ENCODE measurements at places on chromosomes 16 and 17. TPM values are rescaled to one million over a fixed set of nuclear protein-coding genes. Genes with fewer than 3 reads are reported as not detected.

- DNase-seq = no peak
Observed at GRCh38 chr16:23865853-23866252, 30.1 kb downstream of the PRKCB start.

- DNase-seq = peak; percentile 34
Observed at GRCh38 chr17:49742166-49742638, 21.7 kb downstream of the FAM117A start.

DNA sequence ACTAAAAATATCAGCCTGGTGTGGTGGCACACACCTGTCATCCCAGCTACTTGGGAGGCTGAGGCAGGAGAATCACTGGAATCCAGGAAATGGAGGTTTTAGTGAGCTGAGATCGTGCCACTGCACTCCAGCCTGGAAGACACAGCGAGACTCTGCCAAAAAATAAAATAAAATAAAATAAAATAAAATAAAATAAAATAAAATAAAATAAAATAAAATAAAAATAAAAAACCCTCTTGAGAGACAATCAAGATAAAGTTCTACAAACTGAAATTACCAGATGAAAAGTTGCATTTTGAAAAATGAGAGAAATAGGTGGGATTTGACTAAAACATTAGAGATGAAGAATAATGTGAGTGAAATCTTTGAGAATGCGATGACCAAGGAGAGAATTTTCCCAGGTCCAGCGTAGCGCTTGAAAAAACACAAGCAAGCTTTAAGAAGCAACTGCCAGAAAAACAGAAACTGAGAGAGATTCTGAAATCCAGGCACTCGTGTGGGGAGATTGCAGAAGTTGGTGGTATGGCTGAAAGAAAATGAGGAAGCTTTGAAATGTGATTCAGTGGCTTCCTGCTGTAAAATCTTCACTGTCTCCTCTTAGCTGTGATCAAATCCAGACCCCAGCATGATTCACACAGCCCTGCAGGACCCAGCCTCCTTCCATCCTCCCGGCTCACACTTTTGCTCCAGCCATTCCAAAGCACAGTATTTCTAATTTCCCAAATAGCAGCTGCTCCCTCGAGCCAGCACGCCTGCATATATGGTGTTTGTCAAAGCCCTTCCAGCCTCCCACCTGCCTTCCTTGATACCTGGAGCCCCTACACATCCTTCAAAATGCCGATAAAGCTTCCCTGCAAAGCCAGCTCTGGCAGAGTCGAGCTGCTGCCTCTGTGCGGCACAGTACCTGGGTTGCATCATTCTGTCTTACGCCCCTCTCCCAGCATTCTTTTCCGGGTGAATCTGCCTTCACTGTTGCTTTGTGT lies 8.2 kb upstream of the CD300E start:
- peak; percentile 31 for DNase-seq

- no peak for DNase-seq
Observed at GRCh38 chr16:17718495-17718894, 247.7 kb upstream of the XYLT1 start.

GRCh38 chr17:13027246-13027645 lies 9.4 kb upstream of the ELAC2 start:
- DNase-seq = no peak

- DNase-seq = no peak
Observed at GRCh38 chr17:17118399-17118798, 76.1 kb downstream of the MPRIP start.

DNA sequence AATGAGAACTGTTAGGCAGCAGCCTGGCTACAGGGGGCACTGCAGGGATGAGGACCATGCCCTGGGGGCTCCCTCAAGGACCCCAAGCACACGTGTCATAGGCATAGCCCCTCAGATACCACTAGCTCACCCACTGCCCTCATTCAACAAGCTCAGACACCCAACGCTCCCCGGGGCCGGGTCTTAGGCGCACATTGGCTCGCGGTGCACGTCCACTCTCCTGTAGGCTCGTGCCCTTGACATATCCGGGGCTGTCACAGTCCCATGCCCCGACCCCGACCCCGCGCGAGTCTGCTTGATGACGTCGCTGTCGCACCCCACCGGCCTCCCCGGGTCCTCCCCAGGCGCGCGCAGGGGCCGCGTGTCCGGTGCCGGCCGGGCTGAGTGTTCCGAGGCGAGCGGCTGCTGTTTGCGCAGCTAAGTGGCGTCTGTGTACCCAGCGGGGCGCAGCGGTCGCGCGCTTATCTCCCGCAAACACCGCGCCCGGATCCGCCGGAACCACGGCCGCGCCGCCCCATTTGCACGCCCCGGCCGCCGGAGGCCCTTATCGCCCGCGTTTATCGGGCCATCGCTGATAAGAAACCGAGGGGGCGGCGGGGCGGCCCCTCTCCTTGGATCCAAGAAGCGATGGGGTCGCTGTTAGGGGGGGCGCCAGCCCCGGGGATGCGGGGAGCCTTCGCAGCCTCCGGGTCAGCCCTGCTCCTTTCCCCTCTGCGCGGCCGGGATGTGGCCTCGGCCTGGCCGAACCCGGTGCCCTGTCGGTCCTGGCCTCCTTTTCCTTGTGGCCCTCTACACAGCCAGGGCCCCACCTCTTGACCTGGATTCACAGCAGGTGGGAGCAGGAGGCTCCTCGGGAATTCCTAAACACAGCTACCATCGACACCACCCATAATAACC lies 20.7 kb upstream of the NAGS start:
- DNase-seq = no peak

- no peak for DNase-seq
Observed at GRCh38 chr17:47902039-47902744, 6.2 kb downstream of the SP2 start.

- DNase-seq = no peak
Observed at GRCh38 chr16:63185235-63185780, 1149.1 kb upstream of the CDH8 start.

- no peak for DNase-seq
Observed at GRCh38 chr16:143047-143446, 4.6 kb upstream of the NPRL3 start.

DNA sequence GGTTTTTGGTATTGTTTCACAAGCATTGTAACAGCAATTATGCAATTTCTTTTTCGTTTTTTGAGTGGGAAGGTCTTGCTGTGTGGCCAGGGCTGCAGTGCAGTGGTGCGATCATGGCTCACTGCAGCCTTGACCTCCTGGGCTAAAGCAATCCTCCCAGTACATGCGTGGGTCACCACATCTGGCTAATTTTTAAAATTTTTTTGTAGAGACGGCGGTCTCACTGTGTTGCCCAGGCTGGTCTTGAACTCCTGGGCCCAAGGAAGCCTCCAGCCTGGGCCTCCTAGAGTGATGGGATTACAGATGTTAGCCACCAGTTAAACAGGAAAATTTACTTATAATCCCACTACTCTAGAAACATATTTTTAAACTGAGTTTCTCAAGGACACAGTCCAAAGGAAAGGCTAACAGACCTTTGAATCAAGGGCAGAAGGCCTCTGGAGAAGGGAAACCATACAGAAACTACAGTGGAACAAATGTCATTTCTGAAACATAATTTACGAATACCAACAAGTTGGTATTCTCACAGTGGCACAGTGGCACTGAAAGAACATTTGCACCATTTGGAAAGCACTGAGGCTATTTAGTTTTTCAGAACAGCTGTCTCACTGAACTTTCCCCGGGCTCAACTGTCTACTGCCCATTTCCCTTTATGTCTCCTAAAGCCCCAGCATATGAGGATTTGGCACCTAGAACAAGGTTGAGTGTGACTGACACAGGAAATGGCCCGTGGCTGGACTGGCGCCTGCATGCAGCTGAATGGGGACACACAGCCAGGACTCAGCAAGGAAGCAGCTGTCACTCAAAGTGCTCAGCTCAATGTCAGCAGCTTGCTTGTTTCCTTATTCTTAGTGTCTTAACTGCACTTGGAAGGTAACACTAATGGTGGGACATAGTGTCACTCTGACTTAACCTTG lies 2.8 kb upstream of the PRKAR1A start:
- no peak for DNase-seq

DNA sequence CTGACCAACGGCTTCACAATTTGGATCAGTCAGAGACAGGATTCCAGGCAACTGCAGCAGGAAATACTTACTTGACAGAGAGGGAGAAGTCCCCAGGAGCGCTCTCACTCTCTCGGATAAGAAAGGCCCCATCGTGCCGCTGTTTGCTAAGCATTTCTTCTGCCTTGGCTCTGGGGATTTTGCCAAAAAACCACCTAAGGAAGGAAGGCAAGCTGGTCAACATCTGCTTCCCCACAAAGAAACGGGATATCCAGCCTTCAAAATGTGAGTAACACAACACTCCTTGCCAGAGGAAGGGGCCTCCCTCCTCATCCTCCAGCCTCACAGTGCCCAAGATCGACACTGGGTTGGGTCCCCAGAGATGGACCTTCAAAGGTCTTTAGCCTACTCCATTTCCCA lies 36.6 kb upstream of the SLC25A19 start:
- peak; percentile 81 for DNase-seq

DNA sequence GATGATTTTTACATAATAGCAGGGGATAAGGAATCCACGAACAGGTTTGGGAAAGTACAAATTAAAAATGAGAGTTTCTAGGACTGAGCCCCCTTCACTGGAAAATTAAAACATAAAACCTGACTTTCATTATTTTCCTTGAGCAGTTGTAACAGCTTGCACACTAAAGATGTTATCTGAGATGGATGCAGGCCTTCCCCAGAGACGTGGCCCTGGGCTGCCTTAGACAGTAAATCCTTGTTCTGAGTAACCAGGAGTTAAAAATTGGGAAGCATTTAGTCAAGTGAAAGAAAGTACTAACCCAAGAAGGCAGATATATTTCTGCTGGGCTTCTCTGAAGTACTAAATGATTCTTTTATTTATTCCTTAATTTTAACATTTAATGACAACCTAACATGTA lies 432.2 kb upstream of the KIF2B start:
- no peak for DNase-seq

DNA sequence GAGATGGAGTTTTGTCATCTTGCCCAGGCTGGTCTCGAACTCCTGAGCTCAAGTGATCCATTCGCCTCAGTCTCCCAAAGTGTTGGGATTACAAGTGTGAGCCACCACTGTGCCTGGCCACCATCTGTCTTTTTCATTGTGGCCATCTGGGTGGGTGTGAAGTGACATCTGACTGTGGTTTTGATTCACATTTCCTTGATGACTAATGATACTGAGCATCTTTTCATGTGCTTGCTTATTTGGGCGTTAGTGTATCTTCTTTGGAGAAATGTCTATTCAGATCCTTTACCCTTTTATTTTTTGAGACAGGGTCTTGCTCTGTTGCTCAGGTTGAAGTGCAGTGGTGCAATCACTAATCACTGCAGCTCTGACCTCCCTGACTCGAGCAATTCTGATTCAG lies 53.9 kb upstream of the ERN1 start:
- DNase-seq = no peak

DNA sequence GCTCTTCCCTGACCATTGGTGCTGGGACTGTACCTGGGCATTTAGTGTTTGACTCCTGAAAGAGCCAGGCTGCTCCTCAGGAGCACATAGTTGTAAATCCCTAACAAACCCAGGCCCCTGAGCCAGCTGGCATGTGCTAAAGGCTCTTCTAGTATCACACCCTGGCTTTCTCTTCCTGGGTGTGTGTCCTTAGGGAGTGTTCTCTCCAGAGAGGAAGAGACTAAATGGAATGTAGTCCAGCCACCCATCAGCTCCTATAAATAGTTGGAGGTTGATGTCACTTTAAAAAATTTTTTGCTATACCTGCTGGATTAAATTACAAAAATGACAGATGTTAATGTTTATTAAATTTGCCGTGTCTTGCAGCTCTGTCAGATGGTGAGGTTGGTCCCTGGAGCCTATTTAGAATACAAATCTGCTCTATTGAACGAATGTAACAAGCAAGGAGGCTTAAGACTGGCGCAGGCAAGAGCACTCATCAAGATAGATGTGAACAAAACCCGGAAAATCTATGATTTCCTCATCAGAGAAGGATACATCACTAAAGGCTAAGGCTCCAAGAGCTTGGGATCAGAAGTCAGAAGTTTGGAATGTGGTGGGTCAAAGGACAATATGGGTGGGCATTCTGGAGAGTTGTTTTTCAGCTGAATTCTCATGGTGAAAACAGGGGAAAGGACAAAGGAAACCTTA lies 13.1 kb upstream of the DUSP14 start:
- DNase-seq = peak; percentile 51

GRCh38 chr17:51612692-51613091 lies 352.3 kb downstream of the UTP18 start:
- no peak for DNase-seq

DNA sequence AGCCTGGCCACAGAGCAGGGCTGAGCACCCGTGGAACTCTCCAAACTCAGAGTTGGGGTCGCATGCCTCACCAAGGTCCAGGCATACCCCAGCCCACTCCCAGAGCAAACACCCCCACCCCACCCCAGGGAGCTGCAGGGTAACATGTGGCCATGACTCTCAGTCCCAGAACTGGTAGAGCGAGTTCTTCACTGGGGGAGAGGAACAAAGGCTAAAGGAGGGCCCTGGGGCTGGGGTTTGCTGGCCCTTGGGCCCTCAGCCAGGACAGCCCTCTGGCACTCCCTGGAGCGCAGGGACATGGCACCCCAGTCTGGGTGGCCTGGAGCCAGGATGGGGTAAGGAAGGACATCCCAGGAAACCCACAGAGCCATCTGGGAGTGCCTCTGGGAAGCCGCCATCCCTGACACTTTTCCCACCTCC lies 4.2 kb downstream of the HID1 start:
- DNase-seq = no peak

The GABARAP gene
- 420 TPM for total RNA-seq

The SLC16A3 gene
- 44.6 TPM for total RNA-seq

The TBX6 gene
- 0.09 TPM for total RNA-seq

The ZG16B gene
- total RNA-seq = 1.4 TPM

The PIK3R6 gene
- 0.16 TPM for total RNA-seq

The OTOA gene
- total RNA-seq = 0.09 TPM

The KRTAP16-1 gene
- not detected for total RNA-seq

The DBNDD1 gene
- total RNA-seq = 1.7 TPM
